ENCODE measurements at places on chromosomes 2 and 18. TPM values are rescaled to one million over a fixed set of nuclear protein-coding genes. Genes with fewer than 3 reads are reported as not detected.

CAPN14 gene
- total RNA-seq, result 0.68 TPM

CYTIP gene
- 484 TPM for total RNA-seq

LIMS3 gene
- total RNA-seq, result 0.59 TPM

DNER gene
- total RNA-seq, result not detected

INHBB gene
- not detected for total RNA-seq

NFATC1 gene
- 38.2 TPM for total RNA-seq

FAM168B gene
- 58.1 TPM for total RNA-seq

KLHL30 gene
- not detected for total RNA-seq

SUPT7L gene
- total RNA-seq, result 39.6 TPM

DTNA gene
- total RNA-seq, result 0.24 TPM

PRSS56 gene
- not detected for total RNA-seq

EML6 gene
- 0.54 TPM for total RNA-seq

CIDEA gene
- total RNA-seq, result not detected

COLEC11 gene
- total RNA-seq, result not detected

All from T-helper 1 cell treated with Interleukin-12 subunit alpha and Interleukin-12 subunit beta and Interleukin-4 antibody, amounts not matched to agents 30 ng/mL and 1 ng/mL, for 36 hours (primary cell).